ENCODE measurements at places on chromosomes 4 and X. TPM values are rescaled to one million over a fixed set of nuclear protein-coding genes. Genes with fewer than 3 reads are reported as not detected.
A peak's percentile ranks its signal among the peaks of the same experiment; 100 is the strongest.

DNA sequence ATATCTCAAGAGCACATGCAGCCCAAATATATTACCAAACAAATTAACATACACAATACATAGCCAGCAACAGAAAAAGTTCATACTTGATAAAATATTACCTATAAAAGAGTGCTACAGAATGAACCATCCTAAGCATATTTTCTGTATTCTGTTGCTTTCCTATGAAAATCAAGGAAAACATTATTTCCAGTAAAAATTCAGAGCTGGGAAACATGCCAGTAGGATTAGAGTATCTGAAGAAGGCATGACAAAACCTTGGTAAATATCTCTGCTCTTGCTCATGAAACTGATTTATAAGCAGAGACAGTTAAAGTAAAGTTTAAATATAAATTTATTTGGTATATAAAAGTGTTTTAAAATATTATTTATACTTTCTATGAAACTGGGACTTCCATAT, 599.7 kb downstream of the ARAP2 start:
- DNase-seq = no peak

- no peak for DNase-seq
Observed at GRCh38 chr4:177131736-177132135, 177.9 kb upstream of the NEIL3 start.

- no peak for DNase-seq
Observed at GRCh38 chrX:79368441-79368840, 1.3 kb upstream of the ITM2A start.

GRCh38 chr4:39525822-39526690, 1.2 kb downstream of the UGDH start:
- peak; percentile 13 for DNase-seq

DNA sequence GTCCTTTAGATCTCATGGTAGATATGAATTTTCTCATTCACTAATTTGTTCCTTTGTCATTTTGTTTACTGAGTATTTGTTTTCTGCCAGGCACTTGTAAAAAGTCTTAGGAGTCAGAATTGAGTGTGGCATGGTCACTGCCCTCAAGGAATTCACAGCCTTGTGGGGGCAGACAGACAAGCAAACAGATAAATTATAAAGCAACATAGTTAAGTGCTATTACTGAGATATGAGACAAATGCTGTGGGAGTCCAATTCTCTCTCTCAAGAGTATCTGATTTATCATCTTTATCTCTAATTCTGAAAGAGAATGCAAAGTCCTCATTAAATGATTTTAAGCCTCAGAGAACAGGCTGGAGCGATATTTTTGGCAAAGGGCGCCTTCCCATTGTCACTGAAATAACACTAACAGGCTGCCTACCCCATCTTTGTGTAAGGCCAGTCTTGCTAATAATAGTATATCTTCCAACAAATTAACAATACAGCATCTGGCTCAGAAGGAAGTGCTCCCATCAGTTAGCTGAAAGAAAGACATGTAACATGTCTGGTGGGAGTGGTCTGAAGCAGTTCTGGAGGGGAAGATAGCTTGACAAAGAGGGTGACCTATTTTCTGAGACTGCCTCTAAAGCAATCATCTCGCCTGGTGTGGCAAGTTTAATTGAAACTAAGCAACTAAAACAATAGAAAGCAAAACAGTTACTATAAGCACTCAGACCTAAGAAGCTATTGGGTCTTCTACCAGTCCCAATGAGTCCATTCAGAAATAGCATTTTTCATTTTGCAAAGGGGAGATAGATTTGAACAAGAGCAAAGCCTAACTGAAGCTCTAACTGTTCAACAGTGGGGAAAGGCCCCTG, 61.5 kb upstream of the AMOT start:
- no peak for DNase-seq

- peak; percentile 88 for DNase-seq
Observed at GRCh38 chr4:42280327-42281095, 116.8 kb upstream of the SHISA3 start.

DNA sequence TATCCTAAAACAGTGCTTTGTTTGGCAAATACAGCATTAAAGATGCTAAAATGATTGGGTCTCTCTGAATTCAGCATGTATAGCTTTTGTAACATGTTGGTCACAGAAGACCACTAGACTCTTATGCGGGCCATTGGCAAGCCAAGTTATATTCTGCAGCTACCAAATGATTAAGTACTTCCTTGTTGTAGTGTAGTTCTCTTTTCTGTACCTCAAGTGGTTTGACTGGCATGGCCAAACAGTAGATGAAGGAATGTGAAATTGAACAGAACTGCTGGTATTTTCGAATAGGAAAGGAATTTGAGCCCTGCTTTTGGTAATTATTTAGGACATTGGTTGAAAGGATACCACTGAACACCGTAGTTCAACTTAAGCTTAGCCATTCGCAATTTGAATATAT, 193.9 kb upstream of the GPC4 start:
- DNase-seq = no peak

GRCh38 chrX:145502670-145503069, 255.4 kb downstream of the SPANXN1 start:
- no peak for DNase-seq

DNA sequence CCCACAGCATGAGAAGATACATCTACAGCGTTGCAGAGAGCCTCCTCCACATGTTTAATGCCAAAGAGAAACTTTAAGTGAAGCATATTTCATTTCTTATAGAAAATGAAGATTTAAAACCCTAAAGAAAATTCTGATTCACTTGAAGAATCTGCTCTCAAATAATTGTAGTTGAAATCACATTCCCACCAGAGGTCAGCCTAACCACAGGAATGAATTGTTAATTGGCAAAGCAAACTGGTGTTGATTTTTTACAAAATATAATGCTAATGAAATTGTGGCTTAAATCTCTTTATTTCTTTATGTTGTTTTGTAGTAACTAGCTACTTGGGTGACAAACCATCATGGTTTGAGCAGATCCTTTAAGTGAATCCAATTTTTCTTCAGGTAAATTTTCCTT, 31.1 kb upstream of the WDR17 start:
- no peak for DNase-seq

DNA sequence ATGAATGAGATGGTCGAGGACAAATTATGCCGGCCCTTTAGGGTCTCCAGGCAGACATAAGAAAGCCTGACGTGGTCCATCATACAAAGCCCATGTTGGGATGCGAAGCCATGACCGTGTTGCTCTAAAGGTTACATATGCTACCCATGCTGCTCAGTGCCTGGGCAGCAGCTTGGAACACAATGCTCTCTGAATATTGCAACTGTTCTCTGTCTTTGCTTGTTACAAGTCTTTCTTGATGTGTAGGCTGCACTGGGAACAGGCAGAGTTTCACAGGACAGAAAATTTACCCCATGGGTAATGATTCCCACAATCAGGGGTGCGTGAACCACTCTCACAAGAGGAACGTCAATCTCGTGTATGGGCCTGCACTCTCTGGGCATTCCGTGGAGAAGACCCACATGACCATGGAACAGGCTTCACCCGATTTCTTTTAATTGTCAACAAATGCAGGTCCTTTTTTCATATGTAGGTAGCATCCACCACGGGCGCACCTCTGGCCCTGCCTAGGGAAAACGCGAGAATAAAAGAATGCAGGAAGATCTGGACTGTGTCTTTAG, 66.3 kb downstream of the NBDY start:
- DNase-seq = no peak

- DNase-seq = peak; percentile 78
Observed at GRCh38 chr4:152970102-152970820, 34.1 kb downstream of the FHDC1 start.

GRCh38 chrX:43644124-43644701, 11.9 kb upstream of the MAOA start:
- DNase-seq = peak; percentile 78

DNA sequence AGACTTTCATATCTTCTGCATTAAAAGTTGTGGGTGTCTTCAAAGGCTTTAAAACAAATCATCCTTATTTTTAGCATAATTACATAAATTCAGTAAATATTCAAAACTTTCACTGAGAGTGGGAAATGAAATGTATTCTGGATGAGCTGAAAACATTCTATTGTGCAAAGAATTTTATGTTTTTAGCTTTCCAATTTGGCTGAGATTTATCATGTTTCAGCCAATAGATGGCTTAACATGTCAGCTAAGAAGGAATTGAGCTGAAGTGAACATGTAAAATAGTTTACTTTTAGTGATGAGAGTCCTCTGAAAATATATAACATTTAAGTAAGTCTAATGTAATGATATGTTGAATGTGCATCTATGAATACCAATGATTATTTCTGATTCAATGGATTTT, 213.5 kb upstream of the GIMD1 start:
- no peak for DNase-seq

DNA sequence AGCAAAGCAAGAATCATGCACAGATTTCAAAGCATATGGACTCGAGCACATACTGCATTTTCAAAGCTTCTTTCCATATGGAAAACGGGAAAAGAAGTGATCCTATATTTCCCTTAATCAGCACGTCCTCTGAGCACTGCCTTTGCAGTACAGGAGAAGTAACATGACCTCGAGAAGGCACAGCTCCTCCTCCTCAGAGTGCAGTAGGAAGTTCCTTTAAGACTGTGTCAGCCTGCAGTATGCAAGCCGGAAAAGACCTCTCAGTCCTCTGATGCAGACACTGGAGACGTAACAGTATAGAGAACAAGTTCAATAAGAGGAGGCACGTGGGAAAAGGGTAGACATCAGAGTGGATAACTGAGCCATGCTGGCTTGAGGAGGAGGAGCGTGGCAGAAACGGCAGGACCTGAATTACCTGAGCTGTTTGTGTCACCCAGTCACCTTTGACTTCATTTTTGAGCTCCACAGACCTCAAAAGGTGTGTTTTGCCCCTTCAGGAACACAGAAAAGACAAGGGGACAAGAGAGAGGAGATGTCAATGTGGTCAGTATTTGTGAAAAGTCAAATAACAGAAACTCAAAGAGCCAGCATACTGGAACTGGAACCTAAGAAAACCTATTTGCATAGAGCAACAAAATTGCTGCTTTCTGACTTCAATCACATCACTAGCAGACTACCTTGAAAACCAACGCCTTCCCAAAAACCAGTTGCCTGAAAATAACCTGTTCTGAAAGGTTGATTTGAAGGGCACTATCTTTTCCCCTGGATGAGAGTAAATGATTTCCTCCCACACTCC, 20.8 kb downstream of the IRF2 start:
- peak; percentile 97 for DNase-seq

GRCh38 chr4:101035487-101035886, 311.8 kb downstream of the PPP3CA start:
- DNase-seq = no peak

DNA sequence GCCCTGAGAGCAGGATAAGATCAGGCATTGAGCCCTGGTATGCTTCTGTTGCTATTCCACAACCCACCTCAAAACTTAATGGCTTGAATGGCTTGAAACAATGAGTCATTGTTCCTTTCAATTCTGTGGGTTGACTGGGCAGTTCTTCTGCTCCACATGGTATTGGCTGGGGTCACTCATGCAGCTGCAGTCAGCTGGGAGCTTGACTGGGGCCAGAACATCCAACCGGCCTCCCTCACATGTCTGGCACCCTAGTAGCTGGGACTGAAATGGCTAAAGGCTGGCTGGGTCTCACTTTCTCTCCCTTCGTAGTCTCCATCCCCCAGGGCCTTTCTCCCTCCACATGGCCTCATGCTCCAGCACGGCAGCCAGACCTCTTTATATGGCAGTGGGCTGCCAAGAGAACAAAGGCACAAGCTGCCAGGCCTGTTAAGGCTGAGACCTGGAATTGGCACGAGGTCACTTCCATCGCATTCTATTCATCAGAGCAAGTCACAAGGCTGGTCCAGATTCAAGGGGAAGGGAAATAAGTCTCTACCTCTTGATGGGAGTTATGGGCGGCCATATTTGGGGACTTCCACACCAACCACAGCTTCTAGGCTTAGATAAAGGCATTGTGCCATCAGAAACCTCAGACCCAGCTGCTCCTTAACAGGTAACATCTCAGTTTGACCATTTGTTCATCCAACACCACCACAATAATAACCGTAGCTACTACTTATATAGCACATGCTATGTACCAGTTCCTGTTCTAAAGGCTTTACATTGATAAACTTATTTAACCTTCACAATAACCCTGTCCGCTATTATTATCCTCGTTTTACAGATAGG, 159.7 kb upstream of the ATP6AP2 start:
- no peak for DNase-seq

GRCh38 chr4:106717091-106717490, 319.0 kb downstream of the DKK2 start:
- DNase-seq = peak; percentile 11

GRCh38 chr4:89256203-89256800, 51.3 kb downstream of the GPRIN3 start:
- DNase-seq = no peak

- no peak for DNase-seq
Observed at GRCh38 chr4:155143512-155143911, 64.9 kb upstream of the NPY2R start.

DNA sequence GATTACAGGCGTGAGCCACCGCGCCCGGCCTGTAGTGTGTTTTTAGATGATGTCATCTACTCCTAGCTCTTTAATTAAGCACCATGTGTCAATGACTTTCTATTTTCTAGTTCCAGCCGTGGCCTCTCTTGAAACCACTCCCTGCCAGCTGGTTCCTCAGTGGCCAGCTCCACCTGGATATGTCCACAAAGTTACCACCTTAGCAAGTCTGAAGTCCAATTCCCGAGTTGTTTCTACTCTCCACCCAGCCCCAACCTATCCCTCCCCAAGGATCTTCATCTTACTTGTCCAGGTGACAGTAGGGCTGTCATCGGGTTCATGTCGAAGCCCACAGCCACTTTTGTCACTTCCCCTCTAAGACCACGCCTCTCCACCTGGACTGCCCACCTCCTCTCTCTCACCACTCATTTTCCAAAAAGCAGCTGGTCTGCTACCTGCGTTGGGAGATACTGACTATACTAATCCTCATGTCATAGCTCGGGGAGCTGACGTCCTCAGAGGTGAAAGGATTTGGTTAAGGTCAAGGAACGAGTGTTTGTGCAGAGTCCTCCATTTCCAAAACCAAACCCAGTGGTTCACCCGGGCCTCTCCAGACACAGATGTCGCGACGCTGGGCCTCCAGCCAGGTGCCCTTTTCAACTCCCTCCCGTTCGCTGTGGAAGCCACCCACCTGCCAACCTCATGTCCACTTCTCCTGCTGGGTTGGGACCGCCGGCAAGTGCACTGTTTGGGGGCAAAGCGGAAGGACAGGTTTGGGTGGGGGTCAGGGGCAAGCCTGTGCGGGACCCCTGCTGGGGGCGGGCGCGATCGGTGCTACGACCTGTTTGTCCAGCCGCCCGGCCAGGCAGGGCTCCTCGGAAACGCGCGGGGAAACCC, 704 bp downstream of the FAM3A start:
- peak; percentile 82 for DNase-seq

DNA sequence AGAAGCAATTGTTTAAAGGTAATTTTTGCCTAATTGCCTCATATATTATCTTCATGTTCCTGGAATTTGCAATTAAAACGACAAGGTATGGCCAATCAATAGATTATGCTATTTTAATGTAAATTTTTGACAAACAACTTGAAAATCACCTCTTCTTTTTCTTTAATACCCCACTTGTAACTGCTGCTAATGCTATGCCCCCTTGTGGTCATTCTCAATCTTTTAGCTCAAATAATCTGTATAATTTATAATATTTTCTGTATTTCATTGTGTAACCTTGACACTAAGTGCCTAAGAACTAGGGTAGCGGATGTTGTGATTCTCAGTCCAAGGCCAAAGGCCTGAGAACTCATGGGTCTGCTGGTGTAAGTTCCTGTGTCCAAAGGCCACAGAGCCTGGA, 831.7 kb upstream of the POU3F4 start:
- DNase-seq = no peak

- DNase-seq = no peak
Observed at GRCh38 chrX:106901781-106902219, 1.3 kb downstream of the RIPPLY1 start.

YTHDC1 gene
- total RNA-seq = 40.2 TPM

GAGE2A gene
- not detected for total RNA-seq

DUSP21 gene
- not detected for total RNA-seq

TNMD gene
- total RNA-seq = not detected

SOWAHB gene
- total RNA-seq = under 0.01 TPM

DGKK gene
- total RNA-seq = not detected
